ENCODE measurements at places on chromosomes 11 and 22.

DNA sequence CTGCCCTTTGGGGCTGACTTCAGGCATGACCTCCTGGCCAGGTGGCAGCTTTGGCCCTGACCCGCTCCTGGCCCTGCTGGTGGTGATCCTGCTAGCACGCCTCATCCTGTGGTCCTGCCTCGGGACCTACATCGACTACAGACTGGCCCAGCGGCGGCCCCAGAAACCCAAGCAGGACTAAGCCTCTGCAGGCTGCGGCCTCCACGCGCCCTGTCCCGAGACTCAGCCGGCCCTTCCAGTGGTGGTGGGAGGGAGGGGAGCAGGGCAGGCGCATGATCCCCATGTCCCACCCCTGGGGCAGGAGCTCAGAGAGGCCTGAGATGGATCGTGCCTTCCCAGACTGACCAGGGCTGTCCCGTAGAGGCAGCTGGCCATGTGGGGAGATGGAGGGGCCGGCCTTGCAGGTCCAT is 2.1 kb downstream of the SMIM38 start:
- no peaks in the 10 kb centered on the region for H3K36me3 ChIP-seq
- H3K4me1 ChIP-seq: peaks cover 17% of the 10 kb centered on the region
- H3K4me3 ChIP-seq: no peak overlapping the region
- H3K27me3 ChIP-seq: peaks cover 12% of the 10 kb centered on the region
- no peak overlapping the region for H3K27ac ChIP-seq

GRCh38 chr22:38173641-38173906 is 8.1 kb downstream of the PLA2G6 start:
- H3K4me3 ChIP-seq: no peak overlapping the region
- DNase-seq: no peak
- H3K36me3 ChIP-seq: no peaks in the 10 kb centered on the region
- no peaks in the 10 kb centered on the region for H3K27me3 ChIP-seq
- no peak overlapping the region for H3K27ac ChIP-seq

- H3K4me3 ChIP-seq: no peak overlapping the region
- H3K4me1 ChIP-seq: no peaks in the 10 kb centered on the region
- DNase-seq: no peak
- no peak overlapping the region for H3K27ac ChIP-seq
These were observed 18.7 kb downstream of the RNF121 start for GRCh38 chr11:71947498-71947897.

DNA sequence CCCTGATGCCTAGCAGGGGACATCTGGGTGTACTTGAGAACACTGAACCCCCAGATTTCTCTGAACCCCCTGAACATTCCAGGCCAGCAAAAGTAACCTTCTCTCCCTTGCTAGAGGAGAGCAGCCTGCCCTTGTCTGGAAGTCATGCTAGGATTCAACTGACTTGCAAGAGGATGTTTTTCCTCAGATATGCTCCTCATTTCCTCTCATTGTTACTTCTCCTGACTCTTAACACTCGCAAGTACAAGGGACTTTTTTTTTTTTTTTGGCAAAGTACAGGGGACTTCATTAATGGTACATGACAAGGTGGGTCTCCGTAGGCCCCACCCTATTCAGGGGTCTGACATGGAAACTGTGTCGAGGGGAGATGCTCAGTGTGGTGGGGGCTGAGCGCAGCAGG is 6.3 kb upstream of the MCHR1 start:
- DNase-seq: no peak
- no peaks in the 10 kb centered on the region for H3K4me1 ChIP-seq
- no peak overlapping the region for H3K4me3 ChIP-seq
- H3K36me3 ChIP-seq: no peaks in the 10 kb centered on the region
- no peaks in the 10 kb centered on the region for H3K27me3 ChIP-seq

DNA sequence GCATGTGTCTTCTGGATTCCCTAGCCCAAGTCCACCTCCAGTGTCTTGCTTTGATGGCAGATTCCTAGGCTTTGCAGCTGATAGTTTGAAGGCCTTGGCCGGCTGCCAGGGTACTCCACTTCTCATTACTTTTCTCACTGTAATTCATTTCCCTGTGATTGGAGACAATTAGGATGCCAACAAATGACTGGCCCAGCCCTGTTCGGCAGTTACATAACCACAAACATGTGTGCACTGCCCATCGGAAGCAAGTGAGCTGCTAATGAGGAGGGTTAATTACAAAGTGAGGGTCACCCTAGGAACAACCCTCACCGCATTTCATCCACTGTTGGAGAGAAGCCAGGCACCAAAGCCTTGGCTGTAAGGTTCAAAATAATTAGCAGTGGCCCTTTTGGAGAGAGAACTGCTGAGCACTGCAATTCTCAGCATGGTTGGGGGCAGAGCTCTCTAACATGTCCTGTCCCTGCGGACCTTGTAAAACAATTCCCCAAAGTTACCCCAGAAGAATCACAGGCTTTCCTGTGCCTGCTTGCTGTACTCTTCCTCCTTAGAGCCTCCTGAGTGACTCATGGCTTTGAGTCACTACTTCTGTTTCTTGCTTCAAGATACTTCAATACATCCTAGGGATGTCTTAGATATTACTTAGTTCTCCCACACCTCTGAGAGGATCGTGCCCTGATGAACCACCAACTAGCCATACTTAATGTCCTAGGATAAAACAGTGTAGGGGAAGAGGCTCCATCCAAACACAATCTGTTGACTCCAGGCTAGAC is 109.7 kb upstream of the GALNT18 start:
- H3K27me3 ChIP-seq: no peaks in the 10 kb centered on the region
- no peak overlapping the region for H3K4me3 ChIP-seq
- DNase-seq: no peak
- H3K4me1 ChIP-seq: no peaks in the 10 kb centered on the region
- H3K27ac ChIP-seq: no peak overlapping the region
